ENCODE measurements at places on chromosomes 6 and 20. TPM values are rescaled to one million over a fixed set of nuclear protein-coding genes. Genes with fewer than 3 reads are reported as not detected.

DNA sequence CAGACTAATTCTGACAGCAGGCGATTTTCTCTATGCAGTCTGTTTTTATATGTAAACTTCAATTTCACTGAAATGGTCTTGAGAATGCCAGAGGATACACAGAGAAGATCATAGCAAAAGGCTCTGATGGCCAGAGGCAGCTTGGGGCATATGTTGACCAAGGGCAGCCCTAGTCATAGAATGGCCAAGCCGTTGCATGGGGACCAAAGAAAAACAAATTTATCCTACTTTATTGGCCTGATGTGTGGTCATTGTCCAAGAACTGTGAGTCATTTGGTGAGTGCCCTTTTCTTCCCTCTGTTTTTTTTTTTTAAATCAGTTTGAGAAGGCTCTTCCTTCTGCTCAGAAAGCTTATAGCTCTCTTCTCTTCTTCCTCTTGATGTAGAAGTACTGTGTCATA lies 5.8 kb downstream of the HDGFL1 start:
- H3K27ac ChIP-seq: no peak overlapping the region
- H3K4me1 ChIP-seq: no peaks in the 10 kb centered on the region
- no peaks in the 10 kb centered on the region for H3K27me3 ChIP-seq
- no peaks in the 10 kb centered on the region for H3K36me3 ChIP-seq
- H3K4me3 ChIP-seq: no peak overlapping the region
- no peak for DNase-seq

GRCh38 chr20:42493001-42493400 lies 696.7 kb downstream of the PTPRT start:
- no peak overlapping the region for H3K4me3 ChIP-seq
- no peaks in the 10 kb centered on the region for H3K4me1 ChIP-seq
- no peaks in the 10 kb centered on the region for H3K36me3 ChIP-seq
- H3K27me3 ChIP-seq: no peaks in the 10 kb centered on the region
- DNase-seq: no peak

The FRMD1 gene
- not detected for total RNA-seq

The CFAP61 gene
- not detected for total RNA-seq
